Lung microvascular endothelial cell (primary cell): ENCODE measurements at places on chromosomes 3 and 15. TPM values are rescaled to one million over a fixed set of nuclear protein-coding genes. Genes with fewer than 3 reads are reported as not detected.

ZNF385D gene
- total RNA-seq, result 0.22 and 1.8 TPM in 2 replicates

SECISBP2L gene
- 22.0 and 26.4 TPM in 2 replicates for total RNA-seq

UCN2 gene
- not detected in 2 replicates for total RNA-seq

MUSTN1 gene
- total RNA-seq, result 0.20 TPM in 1 of 2 replicates, not detected in the other

KIF7 gene
- total RNA-seq, result 0.40 and 1.1 TPM in 2 replicates

ITPR1 gene
- 13.9 and 22.6 TPM in 2 replicates for total RNA-seq

ZNF620 gene
- 3.5 and 6.5 TPM in 2 replicates for total RNA-seq

SLC28A1 gene
- not detected in 2 replicates for total RNA-seq

TNFSF10 gene
- total RNA-seq, result 69.1 and 91.1 TPM in 2 replicates

NSMCE3 gene
- total RNA-seq, result 4.1 and 5.0 TPM in 2 replicates

GATM gene
- total RNA-seq, result 0.20 and 0.44 TPM in 2 replicates

CCR9 gene
- total RNA-seq, result not detected in 2 replicates

TRIM42 gene
- total RNA-seq, result not detected in 2 replicates

CELF6 gene
- total RNA-seq, result 0.20 TPM in 1 of 2 replicates, not detected in the other

ETFA gene
- total RNA-seq, result 131 and 158 TPM in 2 replicates

FANCD2OS gene
- not detected in 2 replicates for total RNA-seq

GOLGA6L10 gene
- 0.20 and 0.44 TPM in 2 replicates for total RNA-seq

RGMA gene
- total RNA-seq, result 0.20 and 0.22 TPM in 2 replicates

OGG1 gene
- total RNA-seq, result 13.7 and 18.8 TPM in 2 replicates

SCAANT1 gene
- total RNA-seq, result 1.7 TPM in 1 of 2 replicates, not detected in the other

OR5K2 gene
- total RNA-seq, result not detected in 2 replicates

SPINT1 gene
- total RNA-seq, result 0.40 and 0.65 TPM in 2 replicates

XXYLT1 gene
- total RNA-seq, result 18.7 and 24.6 TPM in 2 replicates

PAK6 gene
- not detected in 2 replicates for total RNA-seq

ANKRD34C gene
- not detected in 2 replicates for total RNA-seq

ERICH6 gene
- total RNA-seq, result not detected in 2 replicates

MESP2 gene
- total RNA-seq, result not detected in 2 replicates

POLQ gene
- total RNA-seq, result 0.99 and 2.4 TPM in 2 replicates

RSL24D1 gene
- total RNA-seq, result 52.7 and 59.7 TPM in 2 replicates

HTR3E gene
- total RNA-seq, result not detected in 2 replicates

ZNF662 gene
- 0.44 and 1.8 TPM in 2 replicates for total RNA-seq

FOXL2NB gene
- not detected in 2 replicates for total RNA-seq

DMXL2 gene
- total RNA-seq, result 4.6 and 6.5 TPM in 2 replicates

INSYN1 gene
- under 0.01 and 0.22 TPM in 2 replicates for total RNA-seq

FBN1 gene
- 69.0 and 97.0 TPM in 2 replicates for total RNA-seq

RFTN1 gene
- 21.4 and 22.9 TPM in 2 replicates for total RNA-seq

CLDN1 gene
- 0.20 and 0.44 TPM in 2 replicates for total RNA-seq

KNG1 gene
- total RNA-seq, result not detected in 2 replicates

NEO1 gene
- total RNA-seq, result 2.2 and 44.6 TPM in 2 replicates

GPR62 gene
- not detected in 2 replicates for total RNA-seq
